ENCODE measurements at places on chromosomes 5 and 9.

DNA sequence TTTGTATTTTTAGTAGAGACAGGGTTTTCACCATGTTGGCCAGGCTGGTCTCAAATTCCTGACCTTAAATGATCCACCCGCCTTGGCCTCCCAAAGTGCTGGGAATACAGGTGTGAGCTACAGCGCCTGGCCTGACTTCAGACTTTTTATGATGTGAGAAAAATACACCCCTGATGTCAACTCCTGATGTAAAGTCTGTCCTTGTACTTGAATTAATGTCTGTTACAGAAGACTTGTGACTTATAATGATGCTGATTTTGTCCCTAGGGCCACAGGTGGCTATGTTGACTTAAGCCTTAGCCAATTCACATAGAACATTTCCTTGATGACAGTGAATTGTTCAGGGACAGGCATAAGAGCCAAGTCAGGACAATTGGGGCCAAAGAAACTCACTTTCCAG, 42.5 kb upstream of the MELK start:
- DNase-seq: no peak

DNA sequence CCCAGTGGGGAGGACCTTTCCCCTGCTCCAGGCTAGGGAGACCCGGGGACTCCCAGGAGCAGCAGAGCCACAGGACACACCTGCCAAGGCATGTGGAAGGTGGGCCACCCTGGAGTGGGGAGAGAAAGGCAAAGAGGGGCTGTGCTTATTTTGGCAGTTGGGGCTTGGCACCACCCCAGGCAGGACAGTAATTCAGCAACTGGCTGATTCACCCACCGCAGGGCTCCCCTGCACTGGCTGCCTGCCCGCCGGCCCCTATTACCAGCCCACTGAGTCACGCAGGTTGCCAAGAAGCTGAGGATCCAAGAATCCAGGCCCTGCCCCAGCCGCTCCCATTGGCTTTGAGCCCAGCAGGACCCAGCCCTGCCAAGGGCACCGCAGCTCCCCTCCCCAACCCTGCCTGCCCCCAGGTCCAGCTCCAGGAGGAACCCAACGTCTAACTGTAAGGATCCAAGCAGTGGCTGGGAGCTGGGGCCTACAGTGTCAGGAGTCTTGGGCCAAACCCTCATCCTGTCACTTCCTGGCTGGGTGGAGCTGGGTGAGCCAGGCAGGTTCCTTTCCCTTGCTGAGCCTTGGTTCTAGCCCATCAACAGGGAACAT, 14.2 kb upstream of the RALGDS start:
- DNase-seq: no peak

DNA sequence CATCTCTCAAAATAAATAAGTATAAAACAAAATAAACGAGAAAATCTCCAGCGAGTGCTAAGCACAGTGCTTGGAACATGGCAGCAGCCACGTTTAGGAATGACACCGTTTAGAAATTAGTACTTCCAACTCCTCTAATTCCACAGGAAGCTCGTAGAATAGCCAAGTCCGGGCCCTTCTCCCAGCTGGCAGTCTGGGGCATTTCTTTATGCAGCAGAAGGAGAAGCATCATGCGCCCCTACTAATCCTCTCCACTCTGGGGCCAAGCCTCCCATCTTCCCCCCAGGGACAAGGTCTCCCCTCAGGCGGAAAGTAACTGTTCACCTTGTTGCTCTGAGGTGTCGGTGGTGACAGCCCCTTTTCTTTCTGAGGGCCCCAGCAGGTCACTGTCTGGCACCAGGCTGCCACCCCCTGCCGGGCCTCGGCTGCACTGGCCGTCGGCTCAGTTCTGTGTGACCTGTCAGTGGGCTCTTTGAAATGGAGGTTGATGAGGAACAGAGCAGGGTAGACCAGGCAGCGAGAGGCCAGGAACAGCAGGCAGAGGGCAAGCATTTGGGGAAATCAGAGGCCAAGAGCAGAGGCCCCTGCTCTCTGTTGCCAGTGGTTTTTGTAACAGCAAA, 113.5 kb upstream of the WWC1 start:
- DNase-seq: no peak

- DNase-seq: no peak
Observed at GRCh38 chr9:98521141-98521540, 187.6 kb downstream of the GABBR2 start.

GRCh38 chr9:127102176-127102575, 20.3 kb downstream of the ANGPTL2 start:
- no peak for DNase-seq

DNA sequence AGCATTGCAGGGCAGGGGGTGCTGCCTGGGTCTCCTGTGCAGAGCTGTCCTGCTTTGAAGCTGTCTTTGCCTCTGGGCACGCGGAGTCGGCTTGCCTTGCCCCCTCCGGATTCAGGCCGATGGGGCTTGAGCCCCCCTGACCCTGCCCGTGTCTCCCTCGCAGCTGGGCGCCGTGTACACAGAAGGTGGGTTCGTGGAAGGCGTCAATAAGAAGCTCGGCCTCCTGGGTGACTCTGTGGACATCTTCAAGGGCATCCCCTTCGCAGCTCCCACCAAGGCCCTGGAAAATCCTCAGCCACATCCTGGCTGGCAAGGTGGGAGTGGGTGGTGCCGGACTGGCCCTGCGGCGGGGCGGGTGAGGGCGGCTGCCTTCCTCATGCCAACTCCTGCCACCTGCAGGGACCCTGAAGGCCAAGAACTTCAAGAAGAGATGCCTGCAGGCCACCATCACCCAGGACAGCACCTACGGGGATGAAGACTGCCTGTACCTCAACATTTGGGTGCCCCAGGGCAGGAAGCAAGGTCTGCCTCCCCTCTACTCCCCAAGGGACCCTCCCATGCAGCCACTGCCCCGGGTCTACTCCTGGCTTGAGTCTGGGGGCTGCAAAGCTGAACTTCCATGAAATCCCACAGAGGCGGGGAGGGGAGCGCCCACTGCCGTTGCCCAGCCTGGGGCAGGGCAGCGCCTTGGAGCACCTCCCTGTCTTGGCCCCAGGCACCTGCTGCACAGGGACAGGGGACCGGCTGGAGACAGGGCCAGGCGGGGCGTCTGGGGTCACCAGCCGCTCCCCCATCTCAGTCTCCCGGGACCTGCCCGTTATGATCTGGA, 2.7 kb downstream of the CEL start:
- no peak for DNase-seq

DNA sequence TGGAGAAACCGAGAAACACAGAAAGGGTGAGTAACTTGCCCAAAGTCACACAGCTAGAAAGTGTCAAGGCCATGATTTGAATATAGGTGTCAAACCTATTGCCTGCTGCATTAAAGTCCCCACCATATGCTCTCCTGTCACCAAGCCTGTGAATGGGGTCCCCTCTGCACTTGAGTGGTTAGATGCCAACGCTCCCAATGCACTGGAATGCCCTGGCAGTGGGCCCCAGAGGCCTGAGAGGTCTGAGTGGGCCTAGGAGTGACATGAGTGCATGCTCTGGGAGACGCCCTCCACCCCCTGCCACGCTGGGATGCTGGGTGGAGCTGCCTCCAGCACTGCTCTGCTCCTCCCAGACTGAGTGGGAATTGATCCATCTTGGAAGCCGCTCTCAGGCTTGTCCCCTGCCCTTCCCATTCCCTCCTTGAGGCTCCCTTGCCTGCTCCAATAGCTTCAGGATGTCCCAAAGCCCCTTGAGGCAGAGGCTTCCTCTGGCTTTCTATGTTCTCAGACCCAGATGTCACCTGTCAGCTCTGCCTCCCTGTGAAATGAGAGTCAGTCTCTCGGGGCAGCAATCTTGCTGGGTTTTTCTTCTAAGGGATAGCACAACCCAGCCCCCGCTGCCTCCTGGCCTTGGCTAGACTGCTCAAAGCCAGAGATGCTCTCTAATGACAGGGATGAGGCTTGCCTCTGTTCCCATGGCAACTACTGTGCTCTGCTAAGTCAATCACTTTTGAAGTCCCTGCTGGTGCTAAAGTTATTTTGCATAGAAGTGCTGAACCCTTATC, 6.6 kb upstream of the ARSI start:
- DNase-seq: no peak
